ENCODE measurements at places on chromosomes 12 and 14.

DNA sequence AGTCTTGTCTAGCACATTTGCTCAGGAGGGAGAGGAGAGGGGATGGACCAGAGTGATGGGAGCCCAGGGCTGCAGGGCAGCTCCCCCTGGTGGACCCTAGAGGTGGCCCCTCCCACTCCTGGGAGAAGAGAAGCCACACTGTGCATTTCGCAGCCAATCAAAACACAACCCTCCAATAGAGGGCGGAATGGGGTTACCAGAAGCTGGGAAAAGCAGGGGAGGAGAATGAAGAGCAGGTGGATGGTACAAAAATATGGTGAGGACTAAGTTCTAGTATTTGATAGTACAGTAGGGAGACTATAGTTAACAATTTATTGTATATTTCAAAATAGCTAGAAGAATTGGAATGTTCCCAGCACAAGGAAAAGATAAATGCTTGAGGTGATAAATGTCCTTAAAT is 23.6 kb downstream of the VASH1 start:
- DNase-seq, result peak; percentile 91

DNA sequence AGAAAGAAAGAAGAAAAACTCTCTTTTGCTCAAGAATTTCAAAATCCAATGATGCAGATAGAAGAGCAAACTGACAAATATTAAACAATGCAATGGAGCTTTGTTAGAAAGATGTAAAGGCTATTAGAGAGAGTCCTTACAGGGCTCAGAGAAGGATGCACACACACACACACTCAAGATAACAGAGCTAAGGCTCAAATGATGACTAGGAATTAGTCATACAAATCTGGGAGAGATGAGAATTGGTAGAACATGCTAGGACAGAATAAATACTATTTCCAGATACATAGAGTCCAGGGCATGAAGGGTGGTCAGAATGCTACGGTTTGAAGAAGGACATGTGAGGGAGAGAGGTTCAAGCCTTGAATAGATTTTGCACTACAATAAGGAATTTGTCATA is 650.1 kb upstream of the MDGA2 start:
- DNase-seq, result no peak

DNA sequence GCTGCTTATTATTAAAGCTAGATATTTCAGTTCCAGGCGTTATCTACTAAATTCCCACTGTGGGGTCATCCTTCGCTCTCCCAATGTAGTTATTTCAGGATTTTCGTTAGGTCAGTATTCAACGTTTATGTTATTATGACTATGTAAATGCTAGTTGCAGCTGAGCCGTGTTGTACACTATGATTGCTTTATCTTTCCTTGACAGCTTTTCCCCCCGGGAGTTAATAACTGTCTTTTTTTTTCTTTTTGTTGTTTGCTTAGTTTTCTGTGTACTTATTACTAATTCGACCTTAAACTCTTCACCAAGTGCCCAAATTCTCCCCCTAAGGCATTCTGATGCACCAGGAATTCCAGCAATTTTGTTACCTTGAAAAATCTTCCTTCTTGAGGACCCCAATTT is 48.5 kb downstream of the SUDS3 start:
- no peak for DNase-seq

GRCh38 chr12:5083955-5084849 is 40.5 kb downstream of the KCNA5 start:
- peak; percentile 39 for DNase-seq

GRCh38 chr12:44626883-44627282 is 249.2 kb downstream of the NELL2 start:
- DNase-seq, result no peak

GRCh38 chr14:61430066-61430757 is 108.8 kb downstream of the PRKCH start:
- no peak for DNase-seq

GRCh38 chr12:80884651-80885050 is 53.1 kb downstream of the LIN7A start:
- DNase-seq, result no peak

GRCh38 chr12:93366422-93366821 is 11.3 kb upstream of the NUDT4 start:
- DNase-seq, result no peak

DNA sequence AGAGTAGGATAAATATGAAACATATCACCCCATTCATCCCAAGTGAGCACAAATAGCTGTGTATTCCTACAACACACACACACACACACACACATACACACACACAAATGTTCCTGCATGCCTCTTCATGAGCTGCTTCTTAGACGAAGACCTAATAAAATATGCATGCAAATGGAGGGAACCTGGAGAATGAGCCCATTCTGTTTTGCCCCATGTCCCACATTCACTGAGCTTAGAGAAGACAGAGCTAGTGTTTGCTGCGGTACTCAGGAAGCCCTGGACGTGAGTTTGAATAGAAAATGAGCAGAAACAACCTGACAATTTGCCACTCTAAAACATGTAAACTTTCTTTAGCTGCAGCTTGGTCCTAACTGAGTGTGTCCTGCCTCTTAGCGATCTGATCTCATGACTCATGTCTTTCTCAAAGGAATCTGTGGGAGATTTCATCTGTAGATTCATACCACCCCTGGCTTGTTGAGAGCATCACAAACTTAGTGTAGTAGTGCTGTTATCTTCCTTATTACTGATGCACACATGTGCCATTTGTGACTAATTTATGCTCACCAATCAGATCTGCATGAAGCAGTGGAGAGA is 86.8 kb downstream of the ITPR2 start:
- DNase-seq, result no peak

DNA sequence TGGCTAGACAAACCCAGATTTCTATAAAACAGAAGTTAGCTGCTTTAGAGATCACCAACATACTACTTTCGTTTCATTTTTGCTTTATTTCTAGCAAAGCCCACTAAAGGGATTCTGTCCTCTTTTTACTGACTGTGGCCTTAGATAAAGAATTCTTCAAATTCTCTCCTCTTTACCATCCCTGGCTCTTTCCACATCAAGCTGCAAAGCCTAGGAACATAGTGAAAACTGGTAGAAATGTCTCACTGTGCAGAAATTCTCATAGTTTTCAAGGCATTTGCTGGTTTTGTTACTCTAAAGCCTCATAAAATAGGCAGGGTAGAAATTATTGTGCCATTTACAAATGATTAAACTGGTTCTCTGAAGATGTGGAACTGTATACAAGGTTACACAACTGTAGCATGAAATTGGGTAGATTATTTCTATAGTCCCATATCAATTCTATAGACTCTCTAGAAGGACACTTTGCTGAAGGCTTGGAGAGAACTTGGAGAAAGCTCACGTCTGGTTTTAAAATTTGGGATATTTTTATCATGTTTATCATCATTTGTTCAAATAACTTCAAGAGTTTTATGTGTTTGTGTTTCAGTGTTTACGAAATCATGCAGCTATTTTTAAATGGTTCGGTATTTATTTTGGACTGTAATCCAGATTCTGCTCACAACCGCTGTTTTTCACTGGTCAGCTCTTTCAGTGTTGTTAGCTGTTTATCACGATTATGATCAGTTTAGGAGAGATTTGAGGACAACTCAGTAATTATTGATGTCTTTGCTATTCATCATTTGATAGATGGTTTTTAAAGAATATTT is 36.7 kb upstream of the CSRP2 start:
- no peak for DNase-seq

DNA sequence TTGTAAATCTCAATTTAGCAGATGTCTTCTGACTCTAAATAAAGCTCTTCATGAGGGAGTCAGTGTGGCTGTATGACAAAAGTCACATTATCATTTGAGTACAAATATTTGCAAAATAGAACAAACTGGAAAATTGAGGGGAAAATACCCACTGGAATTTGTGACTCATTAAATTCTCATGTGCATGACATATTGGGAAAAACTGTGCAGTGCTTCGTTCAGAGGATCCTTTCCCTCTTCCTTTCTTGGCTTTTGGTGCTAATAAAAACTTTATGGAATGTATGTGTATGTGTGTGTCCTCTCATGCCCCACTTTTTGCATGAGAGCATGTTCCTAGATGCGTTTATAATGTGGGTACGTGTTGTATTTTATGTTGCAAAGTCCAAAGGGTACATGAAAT is 267.8 kb downstream of the KTN1 start:
- DNase-seq, result no peak

- DNase-seq, result no peak
Measured at GRCh38 chr12:132909030-132909368, 21.6 kb upstream of the CHFR start.

DNA sequence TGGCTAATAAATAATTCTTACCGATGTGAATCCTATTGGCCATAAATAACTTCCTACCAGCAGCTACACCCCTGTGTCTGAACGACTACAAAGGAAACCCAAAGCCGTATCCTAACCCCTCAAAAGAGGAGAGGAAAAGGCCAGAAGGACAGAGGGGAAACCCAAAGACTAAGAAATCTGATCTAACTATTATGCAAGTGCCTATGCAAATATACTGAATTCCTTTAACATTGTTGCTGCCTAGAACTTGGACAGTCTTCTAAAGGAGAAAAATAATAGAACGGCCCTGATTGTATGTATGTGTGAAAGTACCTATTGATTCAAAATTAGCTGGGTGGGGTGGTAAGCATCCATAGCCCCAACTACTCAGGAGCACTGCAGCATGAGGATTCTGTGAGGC is 997 bp downstream of the PLEKHG7 start:
- no peak for DNase-seq

DNA sequence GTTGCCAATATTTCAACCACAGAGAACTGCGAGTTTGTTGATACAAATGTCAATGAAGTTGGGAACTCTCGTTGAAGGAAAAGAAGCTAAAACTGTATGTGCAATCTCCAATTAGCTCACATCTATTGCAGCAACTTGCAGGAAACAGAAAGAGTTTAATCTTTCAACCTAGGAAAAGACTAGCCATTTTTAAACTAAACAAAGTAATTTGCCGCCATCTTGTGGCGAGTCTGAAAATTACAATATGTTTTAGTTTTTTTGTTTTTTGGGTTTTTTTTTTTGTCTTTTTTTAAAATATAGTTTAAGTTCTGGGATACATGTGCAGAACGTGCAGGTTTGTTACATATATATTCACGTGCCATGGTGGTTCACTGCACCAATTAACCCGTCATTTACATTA is 131.2 kb upstream of the FOXG1 start:
- no peak for DNase-seq

- DNase-seq, result peak; percentile 51
Measured at GRCh38 chr14:72699852-72700257, 194.0 kb downstream of the DPF3 start.

DNA sequence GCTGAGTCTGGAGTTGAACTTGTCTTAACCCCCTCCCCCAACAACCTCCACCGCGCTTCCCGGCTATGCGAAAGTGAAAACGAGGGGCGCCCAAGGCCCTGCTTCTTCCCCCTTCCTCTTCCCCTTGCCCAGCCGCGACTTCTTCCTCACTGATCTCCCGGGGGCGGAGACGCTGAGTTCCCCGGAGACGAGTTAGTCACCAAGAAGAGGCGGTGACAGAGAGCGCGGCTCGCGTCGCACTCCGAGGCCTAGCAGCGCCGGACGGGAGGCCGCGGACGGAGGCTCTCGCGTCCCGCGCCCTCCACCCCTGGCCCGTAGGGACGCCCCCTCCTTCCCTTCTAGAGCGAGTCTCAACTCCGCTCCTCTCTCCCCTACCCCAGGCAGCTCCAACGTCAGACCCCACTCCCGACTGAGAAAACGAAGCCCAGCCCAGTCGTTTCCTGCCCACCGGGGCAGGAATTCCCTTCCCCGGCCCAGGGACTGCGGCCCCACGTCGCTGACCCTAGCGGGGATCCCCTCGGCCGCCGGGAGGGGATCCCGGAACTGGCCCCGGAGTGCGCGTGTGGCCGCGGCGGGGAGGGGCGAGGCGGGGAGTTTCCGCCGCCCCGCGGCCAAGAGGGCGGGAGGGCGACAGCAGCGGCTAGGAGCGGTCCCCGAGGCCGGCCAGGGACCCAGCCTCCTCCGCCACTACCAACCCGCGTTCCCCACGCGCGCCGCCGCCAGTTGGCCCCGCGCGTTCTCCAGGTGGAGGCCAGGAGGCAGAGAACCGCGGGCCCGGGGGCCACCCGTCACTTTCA is 1.4 kb downstream of the BAZ1A start:
- peak; percentile 92 for DNase-seq

- no peak for DNase-seq
Measured at GRCh38 chr12:3229577-3229976, 152.4 kb downstream of the TSPAN9 start.

GRCh38 chr12:122250047-122250446 is 16.2 kb downstream of the VPS33A start:
- no peak for DNase-seq

- DNase-seq, result no peak
Measured at GRCh38 chr12:43208627-43209026, 343.4 kb downstream of the ADAMTS20 start.

GRCh38 chr14:28896337-28896736 is 129.8 kb downstream of the FOXG1 start:
- no peak for DNase-seq

DNA sequence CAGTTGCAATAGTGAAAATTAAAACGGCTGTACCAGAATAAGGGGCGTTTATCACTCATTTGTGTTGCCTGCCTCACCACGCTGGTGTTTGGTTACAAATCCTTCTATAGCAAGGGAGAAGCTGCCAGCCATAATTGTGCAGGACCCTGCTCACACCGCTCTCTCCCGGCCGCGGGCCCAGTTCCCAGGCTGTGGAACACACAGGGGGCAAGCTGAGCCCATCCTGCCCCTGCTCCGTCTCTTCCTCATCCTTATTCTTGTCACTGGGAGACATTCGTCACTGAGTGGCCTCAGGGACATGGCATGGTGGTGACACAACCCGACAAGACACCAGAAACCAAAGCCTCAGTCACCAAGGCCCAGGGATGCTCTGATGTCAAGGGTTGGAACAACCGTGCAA is 116.3 kb upstream of the FKBP4 start:
- DNase-seq, result no peak

GRCh38 chr12:75471902-75472890 is 8.4 kb upstream of the GLIPR1 start:
- no peak for DNase-seq

GRCh38 chr14:72924337-72924736 is 1.9 kb upstream of the DCAF4 start:
- DNase-seq, result peak; percentile 40

DNA sequence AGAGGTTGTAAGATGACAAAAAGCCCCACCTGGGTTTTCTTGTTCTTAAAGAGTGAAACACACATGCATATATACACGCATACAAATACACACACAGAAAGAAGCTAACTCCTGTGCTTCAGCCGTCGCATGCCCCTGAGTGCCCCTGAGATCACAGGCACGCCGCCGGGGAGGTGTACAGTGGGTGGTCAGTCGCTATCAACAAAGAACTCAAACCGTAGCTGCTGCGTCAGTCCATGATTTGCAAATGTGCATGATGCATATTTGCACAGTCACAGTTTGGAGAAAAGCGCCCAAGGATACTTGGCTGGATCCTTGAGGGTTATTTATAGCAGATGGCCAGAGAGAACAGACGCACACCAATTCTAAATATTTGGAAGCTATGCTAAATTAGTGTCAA is 206.9 kb downstream of the TMEM132D start:
- no peak for DNase-seq

- no peak for DNase-seq
Measured at GRCh38 chr12:109480356-109480755, 2.9 kb downstream of the UBE3B start.

- DNase-seq, result no peak
Measured at GRCh38 chr12:52673217-52673616, 7.0 kb downstream of the KRT1 start.

GRCh38 chr14:77649326-77649725 is 32.9 kb upstream of the SPTLC2 start:
- no peak for DNase-seq

- DNase-seq, result no peak
Measured at GRCh38 chr14:103535891-103536565, 7.0 kb downstream of the TRMT61A start.

- no peak for DNase-seq
Measured at GRCh38 chr12:51000245-51000644, 25.9 kb downstream of the SLC11A2 start.
